SK-N-SH treated with all-trans-retinoic acid at 6 μM for 48 hours (cell line): ENCODE measurements at places on chromosomes 6 and 20.

- ATAC-seq = peak; percentile 51; the same call in 2 of the 3 replicates
Observed at GRCh38 chr6:31246051-31246521, 25.8 kb downstream of the HLA-C start.

GRCh38 chr6:12313306-12313991 is 23.3 kb downstream of the EDN1 start:
- ATAC-seq = peak; percentile 19; the same call in 2 of the 3 replicates

DNA sequence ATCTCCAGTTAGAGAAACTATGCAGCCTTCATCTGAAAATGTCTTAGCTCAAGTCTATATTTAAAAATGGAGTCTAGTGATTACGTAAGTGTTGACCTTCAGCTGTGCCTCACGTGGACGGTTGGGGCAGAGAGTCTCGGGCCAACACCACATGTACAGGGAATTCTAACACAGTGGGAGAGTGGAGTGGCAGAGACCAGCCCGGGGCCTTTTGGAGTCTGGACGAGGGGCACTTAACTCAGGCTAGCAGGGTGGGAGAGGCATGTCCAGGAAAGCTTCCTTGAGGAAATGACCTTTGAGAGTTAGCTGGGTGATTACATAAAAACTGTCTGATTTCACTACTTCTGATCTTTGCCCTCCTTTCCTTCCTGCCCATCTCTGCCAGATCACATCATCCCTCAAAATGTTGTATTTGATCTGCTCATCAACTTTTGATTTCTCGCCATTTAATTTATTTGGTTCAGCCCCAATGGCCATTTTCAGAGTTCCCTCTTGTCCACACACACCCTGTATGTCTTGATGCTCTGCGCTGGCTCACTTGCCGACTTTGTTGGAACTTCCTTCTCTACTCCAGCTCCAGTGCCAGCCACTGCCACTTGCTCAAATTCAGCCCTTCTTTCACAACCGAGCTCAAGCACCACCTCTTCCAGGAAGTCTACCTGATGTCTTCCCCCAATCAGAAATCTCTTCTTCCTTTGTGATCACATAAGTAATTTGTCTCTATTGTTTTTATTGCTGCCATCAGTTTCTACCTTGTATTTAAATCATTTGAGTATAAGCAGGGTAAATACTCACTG is 2.6 kb downstream of the ARMC2 start:
- no peak for ATAC-seq

- ATAC-seq = no peak
Observed at GRCh38 chr6:168500519-168500918, 59.5 kb downstream of the SMOC2 start.

- ATAC-seq = no peak
Observed at GRCh38 chr20:18243802-18244201, 44.5 kb upstream of the ZNF133 start.

GRCh38 chr20:37525810-37526209 is 1.9 kb downstream of the BLCAP start:
- no peak for ATAC-seq

GRCh38 chr6:126042001-126042419 is 55.7 kb downstream of the TRMT11 start:
- ATAC-seq = no peak
